Progenitor cell of endocrine pancreas (in vitro differentiated cells): ENCODE measurements at places on chromosomes 1 and 21. TPM values are rescaled to one million over a fixed set of nuclear protein-coding genes. Genes with fewer than 3 reads are reported as not detected.

VSIG8 gene
- total RNA-seq: 0.20 TPM in 1 of 2 replicates, not detected in the other

MSH4 gene
- 0.55 and 0.57 TPM in 2 replicates for total RNA-seq

DNA sequence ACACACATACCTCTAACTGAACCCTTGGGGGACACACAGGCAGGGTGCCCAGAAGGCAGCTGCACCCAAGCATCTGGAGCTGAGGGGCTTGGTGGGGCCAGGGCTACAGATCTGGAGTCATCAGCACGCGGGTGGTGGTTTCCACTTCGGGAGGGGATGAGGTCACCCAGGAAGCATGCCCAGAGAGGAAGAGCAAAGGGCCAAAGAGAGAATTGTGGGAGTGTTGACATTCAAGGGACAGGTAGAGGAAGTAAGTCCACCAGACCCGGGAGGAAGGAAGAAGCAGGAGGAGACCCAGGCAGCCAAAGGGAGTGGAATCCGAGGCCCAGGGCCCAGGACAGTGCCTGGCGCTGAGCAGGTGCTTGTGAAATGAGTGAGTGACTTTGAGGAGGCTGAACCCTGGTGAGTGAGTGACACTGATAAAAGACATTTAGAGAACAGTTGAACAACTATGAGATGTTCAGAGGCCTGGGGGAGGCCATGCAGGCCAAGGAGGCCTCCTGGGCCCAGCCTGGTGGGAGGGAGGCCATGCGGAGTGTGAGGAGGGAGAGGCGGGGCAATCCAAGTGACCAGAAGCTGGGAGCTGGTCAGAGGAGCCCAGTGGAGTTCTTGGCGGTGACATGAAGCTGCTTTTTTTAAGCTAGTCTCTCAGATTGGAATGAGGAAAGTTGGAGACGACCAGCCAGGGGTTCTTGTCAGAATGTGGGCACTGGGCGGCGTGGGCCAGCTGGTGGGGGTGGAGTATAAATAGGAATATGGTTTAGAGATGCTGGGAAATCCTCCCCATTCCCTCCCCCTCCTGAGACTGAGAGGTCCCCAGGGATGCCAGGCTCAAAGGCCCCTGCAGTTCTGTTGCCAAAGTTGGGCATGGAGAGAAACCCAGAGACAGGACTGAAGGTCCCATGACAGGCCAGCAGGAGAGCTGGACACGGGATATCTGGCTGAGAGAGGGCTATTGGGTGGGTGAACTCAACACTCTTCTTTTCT lies 7.9 kb downstream of the CDK18 start:
- H3K27ac ChIP-seq: no peak overlapping the region
- no peak overlapping the region for H3K4me3 ChIP-seq
- peaks cover 3% of the 10 kb centered on the region for H3K4me1 ChIP-seq
- H3K36me3 ChIP-seq: no peaks in the 10 kb centered on the region

DNA sequence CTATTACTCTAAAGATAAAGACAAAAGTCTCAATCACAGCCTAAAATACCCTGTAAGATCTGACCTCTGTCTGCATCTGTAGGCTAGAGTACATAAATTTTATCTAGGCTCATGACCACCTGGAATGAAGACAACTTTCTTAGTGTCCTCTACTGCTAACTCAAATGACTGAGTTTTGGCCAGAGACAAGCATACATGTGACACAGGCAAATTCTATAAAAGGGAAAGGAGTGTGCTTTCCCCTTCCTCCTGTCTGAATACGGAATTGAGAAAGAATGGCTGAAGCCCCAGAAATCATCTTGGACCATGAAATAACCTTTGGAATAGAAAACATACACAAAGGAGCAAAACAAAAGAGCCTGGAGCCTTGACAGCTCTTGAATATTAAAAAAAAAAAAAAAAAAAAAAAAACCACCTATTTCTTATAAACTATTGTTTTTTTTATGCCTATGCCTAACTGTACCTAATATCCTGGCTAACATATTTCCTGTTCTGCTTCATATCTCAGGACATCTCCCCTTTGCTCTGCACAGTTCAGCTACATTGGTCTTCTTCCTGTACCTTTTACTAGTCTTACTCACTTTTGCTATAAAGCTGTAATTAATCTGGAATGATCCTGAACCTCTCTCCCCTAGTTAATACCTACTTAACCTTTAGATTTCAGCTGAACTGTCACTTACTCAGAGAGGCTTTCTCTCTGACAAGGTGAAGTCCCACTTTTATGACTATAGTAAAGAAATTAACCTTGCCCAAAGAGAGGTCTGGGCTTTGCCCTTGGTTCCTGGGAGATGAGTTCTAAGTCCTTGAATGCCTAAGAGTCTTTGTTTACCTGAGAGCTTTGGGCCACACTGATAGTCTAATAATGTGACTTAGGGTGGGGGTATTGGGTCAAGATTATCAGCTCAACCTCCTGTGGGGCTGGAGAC lies 16.1 kb downstream of the UCHL5 start:
- no peaks in the 10 kb centered on the region for H3K27me3 ChIP-seq
- no peak for DNase-seq
- no peak overlapping the region for H3K4me3 ChIP-seq
- H3K27ac ChIP-seq: no peak overlapping the region
- H3K36me3 ChIP-seq: peaks cover 9% of the 10 kb centered on the region
- no peaks in the 10 kb centered on the region for H3K4me1 ChIP-seq

DNA sequence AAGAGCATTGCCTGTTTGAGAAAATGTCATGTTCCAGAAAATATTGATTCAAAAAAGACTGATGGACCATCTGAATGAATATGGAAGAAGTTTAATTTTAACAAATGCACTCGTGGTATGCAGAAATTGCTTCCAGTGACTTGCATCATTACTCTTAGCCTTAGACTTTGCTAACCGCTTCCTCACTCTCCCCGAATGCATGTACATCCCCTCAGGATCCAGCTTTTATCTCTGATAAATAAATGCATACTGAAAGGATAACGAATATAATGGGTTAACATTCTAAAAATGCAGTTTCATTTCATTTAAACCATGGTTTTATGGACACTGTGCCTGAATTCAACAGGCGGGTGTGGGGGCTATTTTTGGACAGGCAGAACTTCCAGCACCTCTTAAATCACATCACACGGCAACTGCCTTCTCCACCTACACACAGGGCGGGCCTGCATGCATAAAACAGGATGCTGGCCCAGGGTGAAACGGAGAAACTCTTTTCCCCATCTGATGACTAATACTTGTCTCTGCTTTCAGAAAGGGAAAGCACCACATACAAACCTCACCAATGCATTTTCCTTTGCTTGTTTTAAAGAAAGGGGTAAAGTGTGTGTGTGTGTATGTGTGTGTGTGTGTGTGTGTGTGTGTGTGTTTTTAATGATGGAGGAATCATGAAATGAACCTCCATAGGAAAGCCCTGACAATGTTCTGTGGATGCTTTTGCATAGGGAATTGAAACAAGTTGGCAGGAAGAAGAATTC lies 48.7 kb downstream of the SPAG17 start:
- H3K4me1 ChIP-seq: no peaks in the 10 kb centered on the region
- no peak overlapping the region for H3K4me3 ChIP-seq
- no peaks in the 10 kb centered on the region for H3K36me3 ChIP-seq
- no peak overlapping the region for H3K27ac ChIP-seq
- DNase-seq: no peak

GRCh38 chr1:246632281-246633168 lies 66.3 kb downstream of the CNST start:
- peak overlapping the region; percentile 76 for H3K27ac ChIP-seq
- H3K4me1 ChIP-seq: peaks cover 12% of the 10 kb centered on the region
- DNase-seq: no peak
- H3K4me3 ChIP-seq: no peak overlapping the region
- no peaks in the 10 kb centered on the region for H3K27me3 ChIP-seq
- peaks cover 29% of the 10 kb centered on the region for H3K36me3 ChIP-seq

DNA sequence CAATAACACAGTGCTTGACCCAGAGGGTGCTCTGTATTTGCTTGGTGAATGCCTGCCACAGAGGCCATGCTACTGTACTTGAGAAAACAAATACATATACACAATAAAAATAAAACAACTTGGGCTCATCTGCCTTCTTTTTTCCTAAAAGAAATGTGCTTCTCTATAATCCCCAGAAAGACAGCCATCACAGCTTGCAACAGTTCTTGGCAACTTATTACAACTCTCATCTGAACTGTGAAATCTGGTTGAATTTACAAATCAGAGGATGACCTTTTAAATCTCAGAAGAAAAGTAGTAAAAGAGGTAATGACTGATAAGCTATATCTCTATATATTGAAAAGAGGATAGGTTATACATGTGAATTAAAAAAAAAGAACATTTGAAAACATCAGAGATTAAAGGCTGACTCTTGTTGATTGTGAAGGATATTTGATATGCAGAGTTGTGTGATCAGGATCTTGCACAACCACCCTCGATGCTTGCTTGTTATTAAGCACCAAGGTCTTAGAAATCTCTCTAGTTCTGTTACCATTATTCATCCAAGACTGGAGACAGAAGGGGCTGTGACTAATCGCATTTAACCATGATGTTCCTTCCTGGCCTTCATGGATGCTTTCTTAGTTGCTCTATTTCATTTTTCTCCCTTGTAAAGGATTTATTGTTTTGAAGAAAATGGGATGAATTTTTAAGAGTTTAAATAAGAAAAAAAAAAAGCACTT lies 213.4 kb downstream of the APP start:
- H3K27me3 ChIP-seq: no peaks in the 10 kb centered on the region
- peaks cover 22% of the 10 kb centered on the region for H3K4me1 ChIP-seq
- no peak overlapping the region for H3K27ac ChIP-seq
- no peak for DNase-seq
- peaks cover 33% of the 10 kb centered on the region for H3K36me3 ChIP-seq

GRCh38 chr1:225410036-225410435 lies 17.8 kb downstream of the LBR start:
- no peak for DNase-seq
- peaks cover 47% of the 10 kb centered on the region for H3K36me3 ChIP-seq
- no peaks in the 10 kb centered on the region for H3K27me3 ChIP-seq
- H3K4me3 ChIP-seq: no peak overlapping the region
- H3K4me1 ChIP-seq: peaks cover 45% of the 10 kb centered on the region
- H3K27ac ChIP-seq: no peak overlapping the region
